NCI-H1092 treated with DMSO at 0.1 percent for 48 hours (cell line): ENCODE measurements at places on chromosomes 3 and 15.

DNA sequence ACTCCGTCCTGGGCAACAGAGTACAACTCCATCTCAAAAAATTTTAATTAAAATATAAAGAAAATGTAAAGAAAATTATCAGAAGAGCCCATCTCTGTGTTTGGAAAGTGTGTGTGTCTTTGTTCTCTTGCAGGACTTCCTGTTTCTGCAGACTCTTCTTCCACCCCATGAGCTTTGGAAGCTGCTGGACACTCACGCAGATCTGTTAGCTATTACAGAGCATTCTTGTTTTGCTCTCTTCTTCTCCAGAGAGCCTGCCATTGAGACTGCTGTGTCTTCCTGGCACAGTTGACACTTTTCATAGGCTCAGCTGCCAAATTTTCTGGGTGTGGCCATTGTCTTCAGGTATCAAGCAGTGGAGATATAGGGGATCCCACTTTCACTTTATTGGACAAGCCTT is 6.0 kb upstream of the CCR8 start:
- no peak for DNase-seq

GRCh38 chr15:68010361-68011153 is 43.6 kb upstream of the PIAS1 start:
- no peak for DNase-seq

DNA sequence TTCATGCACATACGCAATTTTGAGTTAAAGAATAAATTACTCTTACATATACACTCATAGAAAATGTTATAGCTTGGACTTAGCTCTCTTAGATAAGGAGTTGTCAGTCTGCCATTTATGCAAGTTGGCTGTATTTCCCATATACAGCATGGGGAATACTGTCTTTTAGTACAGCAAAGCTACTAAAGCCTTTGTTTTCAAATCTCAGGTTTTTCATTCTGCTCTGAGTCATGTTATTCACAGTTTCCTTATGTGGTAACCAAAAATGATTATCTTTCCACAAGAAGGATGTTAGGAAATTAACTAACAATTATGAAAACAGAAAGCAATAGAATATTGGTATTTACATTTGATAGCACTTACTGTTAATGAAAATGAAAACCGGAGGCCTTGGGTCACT is 4.3 kb upstream of the TIPARP start:
- DNase-seq: no peak

GRCh38 chr3:132236701-132237651 is 80.2 kb upstream of the ACP3 start:
- DNase-seq: no peak

DNA sequence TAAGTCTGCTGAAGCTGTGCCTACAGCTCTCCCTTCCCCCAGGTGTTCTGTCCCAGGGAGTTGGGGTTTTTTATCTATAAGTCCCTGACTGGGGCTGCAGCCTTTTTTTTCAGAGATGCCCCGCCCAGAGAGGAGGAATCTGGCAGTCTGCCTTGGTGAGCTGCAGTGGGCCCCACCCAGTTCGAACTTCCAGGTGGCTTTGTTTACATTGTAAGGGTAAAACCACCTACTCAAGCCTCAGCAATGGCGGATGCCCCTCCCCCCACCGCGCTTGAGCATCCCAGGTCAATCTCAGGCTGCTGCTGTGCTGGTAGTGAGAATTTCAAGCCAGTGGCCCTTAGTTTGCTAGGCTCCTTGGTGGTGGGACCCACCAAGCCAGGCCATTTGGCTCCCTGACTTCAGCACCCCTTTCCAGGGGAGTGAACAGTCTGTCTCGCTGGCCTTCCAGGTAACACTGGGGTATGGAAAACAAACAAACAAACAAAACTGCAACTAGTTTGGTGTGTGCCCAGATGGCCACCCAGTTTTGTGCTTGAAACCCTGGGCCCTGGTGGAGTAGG is 189.4 kb downstream of the MFSD1 start:
- no peak for DNase-seq

DNA sequence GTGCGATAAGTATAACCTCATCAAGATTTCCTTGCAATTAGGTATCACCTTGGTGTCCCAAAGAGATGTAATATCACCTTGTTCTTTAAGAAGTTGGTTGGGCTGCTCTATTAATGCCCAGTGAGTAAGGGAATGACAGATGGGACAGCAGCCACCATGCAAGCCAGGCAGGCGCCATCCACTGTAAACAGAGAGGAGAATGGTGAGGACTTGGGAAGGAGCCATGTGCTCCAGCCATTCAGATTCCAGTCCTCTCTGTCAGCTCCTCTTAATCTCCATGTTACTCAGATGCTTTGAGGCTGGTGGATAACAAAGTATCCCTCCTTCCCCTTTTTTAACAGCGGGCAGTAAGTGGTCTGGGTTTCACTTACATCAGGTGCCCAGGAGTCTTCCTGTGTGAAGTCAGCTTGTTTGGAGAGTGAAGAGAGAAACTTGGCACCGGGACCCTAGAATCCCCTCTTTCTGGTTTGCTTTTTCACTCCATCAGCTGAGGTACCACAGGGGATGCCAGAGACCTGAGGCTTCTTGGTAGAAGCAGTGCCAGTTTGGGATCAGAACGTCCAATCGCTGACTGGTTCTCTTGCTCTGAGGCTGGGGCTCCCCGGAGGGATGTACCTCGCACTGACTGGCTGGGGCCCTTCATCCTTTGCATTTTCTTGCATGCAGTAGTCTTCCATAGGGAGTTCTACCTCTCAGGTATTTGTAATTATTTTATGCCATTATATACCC is 29.5 kb downstream of the SLCO3A1 start:
- DNase-seq: no peak

DNA sequence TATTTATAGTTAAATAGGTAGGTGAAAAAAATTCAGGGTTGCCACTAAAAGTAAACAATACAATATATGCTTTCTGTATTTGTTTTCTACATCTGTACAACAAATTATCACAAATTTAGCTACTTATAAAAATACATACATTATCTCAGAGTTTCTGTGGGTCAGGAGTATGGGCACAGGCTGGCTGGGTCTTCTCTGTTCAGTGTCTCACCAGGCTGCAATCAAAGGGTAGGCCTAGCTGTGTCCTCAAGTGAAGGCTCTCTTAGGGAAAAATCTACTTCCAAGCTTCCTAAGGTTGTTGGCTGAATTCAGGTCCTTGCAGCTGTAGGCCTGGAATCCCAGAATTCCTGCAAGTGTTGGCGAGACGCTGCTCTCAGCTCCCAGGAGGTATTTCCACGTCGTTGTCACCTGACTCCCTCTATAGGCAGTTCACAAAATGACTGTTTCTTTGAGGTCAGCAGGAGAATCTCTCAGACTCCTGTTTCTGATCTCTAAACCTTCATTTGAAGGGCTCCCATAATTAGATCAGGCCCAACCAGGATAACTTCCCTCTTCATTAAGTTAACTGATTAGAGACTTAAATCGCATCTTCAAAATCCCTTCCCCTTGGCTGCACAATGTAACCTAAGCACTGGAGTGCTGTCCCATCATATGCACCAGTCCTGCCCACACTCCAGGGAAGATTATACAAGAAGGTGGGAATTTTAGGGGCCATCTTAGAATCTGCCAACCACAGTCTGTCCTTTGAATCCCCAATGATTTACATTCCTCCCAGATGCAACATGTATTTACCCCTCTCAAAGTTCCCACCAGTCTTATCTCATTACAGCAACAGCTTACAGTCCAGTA is 296.6 kb downstream of the SUCLG2 start:
- DNase-seq: peak; percentile 3

DNA sequence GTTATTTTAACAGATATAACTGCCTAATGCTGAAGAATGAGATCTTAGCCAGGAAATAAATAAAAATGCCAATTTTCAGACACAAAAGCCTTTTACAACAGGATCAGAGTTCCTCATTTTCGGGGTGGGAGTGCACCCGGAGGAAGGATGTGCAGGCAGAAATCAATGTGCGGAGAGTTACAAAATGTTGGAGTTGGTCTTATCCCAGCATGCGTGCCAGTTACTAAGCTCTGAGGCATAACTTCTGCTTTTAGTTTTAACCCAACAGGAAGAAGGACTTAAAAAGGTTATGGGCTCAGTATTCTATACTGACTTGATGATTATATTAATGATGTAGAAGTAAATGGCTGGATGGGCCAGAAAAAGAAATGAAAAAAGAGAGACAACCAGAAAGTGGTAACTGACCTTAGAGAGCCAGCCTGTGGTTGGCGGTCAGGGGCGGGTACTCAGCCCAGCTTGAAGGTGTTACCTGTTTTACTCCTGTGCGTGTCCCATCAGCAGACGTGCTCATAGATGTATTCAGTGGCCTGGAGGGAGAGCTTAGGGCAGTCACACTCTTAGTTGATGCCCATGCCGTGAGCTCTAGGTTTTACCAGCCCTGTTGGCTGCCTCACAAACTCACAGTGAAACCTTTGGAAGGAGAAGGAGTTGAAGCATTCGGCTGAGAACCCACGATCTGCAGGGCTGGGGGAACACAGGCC is 164.7 kb downstream of the SV2B start:
- DNase-seq: no peak
